ENCODE measurements at places on chromosomes 6 and 20. TPM values are rescaled to one million over a fixed set of nuclear protein-coding genes. Genes with fewer than 3 reads are reported as not detected.
A peak's percentile ranks its signal among the peaks of the same experiment; 100 is the strongest.

- DNase-seq: no peak
These were observed 16.1 kb upstream of the ZBTB22 start for GRCh38 chr6:33333666-33334065.

DNA sequence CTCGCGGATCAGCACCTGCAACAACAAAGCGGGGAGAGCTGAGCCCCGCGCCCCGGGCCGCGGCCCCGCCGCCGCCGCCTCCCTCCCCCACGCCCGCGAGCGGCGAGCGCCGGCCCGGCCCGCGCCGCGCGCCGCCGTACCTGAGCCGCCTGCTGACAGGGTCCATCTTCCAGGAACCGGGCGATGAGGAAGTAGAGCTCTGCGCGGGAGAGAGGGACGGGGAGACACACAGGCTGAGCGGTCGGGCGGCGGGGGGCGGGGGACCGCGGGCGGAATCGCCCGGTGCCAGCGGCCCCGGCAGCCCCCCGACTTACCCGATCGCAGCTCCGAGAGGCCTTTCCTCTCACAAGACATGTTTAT, 359 bp downstream of the PHIP start:
- peak; percentile 78 for DNase-seq

DNA sequence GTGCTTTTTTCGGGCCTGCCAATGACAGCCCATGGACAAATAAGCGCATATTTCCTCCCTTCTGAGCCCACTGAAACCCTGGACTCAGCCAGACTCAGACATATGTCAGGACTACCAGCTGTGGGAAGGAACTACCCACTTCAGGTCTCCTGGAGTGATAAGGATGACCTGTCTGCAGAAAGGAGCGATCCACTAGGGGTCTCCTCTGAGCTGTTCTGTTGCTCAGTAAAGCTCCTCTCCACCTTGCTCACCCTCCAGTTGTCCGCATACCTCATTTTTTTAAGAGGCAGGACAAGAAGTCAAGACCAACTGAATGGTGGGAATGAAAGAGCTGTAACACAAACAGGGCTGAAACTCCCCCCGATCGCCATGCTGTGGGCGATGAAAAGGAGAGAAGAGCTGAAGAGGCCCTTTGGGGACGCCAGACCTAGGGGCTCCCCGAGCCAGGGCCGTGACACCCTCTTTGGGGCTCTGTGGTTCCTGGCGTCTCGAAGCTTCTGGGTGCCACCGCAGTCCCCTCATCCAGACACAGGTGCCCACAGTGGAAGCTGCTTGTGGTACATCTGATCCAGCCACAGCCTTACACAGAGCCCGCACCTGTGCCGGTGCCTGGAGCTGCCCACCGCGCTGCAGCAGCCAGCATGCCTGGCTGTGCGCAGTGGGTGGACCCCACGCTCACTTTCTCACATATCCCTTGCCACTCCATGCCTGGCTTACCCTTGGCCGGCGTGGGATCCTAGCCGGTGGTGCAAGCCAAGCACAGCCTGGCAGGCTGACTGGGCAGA, 68.8 kb downstream of the EYS start:
- DNase-seq: peak; percentile 45

Gene PROCR
- total RNA-seq: 10.5 TPM

Gene RAE1
- 14.6 TPM for total RNA-seq

- DNase-seq: no peak
These were observed 122.6 kb downstream of the OPRM1 start for GRCh38 chr6:154161689-154162088.

All from Right ventricle myocardium inferior (tissue), 1 donor.